Mammary epithelial cell (primary cell): ENCODE measurements at places on chromosomes 12 and 14. TPM values are rescaled to one million over a fixed set of nuclear protein-coding genes. Genes with fewer than 3 reads are reported as not detected.

DNA sequence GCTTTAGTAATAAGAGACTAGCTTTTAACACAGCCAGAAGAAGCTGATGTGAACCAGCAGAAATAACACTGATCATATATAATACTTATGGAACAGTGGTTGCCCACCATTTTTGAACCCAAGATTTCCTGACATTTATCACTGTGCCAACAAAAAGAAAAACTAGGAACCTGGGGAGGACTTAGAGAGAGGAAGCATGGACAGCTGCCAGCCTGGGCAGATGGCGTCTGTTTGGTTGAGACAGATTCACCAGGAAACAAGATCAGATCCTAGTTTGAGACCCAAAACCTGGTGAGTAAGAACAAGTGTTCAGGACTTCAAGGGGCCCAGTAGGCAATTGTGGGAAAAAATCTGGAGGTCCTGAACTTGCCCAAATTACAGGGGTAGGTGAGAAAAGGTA is 95.3 kb downstream of the BICD1 start:
- DNase-seq = no peak

DNA sequence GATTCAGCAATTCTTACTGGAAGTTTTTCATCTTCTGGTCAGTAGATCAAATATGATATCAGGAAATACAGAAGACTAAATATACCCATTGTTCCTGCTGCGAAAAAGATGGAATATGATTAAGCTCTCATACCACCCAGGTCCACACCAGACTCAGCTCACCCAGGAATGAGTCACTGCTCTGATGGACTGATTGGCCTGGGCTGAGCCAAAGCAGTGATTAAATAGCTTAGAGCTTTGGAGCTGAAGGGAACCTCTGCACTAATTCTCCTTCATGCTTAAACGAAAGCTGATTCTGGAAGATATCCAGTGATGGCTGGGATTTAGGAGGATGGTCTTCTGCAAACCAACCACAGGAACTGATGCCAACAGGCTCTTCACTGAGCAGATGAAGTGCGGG is 62.0 kb upstream of the SYT1 start:
- DNase-seq = peak; percentile 87

- no peak for DNase-seq
Observed at GRCh38 chr12:124542021-124542949, 25.1 kb downstream of the NCOR2 start.

DNA sequence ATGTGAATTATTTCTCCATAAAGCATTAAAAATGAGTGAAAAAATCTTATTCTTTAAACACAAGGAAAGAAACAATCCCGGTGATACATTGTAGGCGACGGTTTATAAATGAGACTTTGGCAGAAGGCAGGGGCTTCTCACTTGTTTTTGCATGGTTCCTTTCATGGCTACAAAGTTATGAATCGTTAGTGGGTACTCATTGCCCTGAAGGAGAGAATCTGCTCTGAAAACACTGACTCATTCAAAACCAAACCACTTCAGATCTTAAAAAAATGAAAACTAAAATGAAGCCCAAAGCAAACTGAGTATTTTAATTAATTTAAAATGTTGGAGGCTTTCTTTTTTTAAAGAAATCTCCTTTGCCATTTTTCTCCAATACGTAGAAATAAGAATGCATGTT is 41.4 kb upstream of the AMIGO2 start:
- DNase-seq = peak; percentile 74

DNA sequence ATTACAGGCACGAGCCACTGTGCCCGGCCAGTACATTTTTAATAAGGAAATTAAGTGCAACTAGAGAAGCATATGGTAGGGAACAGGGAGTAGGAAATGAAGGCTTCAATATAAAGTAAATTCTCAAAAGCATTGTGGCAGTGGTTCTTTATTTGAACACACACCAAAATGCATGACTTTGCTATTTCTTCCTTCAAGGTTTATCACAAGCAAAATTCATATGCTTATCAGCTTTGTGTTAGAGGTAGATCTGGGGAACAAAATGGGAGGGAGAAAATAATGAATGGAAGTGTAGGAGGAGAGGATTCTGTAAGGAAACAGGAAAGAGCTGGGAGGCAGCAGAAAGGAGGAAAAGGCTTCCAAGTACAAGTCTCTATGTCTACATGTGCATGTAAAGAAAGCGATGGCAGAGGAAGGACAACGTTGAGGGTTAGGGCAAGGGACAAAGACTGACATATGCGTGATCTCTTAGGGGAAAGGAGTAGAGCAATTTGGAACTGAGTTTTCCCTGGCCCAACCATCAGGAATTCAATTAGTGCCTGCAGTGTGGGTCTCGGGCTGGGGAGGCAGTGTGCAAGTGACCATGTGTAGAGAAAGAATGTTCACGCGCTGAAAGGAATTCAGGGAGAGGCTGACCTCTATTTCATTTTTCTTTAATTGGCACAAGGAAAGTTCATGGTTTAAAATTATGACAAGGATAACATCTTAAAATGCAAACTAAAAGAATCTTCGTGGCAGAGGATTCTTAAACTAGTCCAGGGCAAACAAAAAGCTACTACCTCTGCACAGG is 22.9 kb upstream of the RASSF8 start:
- no peak for DNase-seq

DNA sequence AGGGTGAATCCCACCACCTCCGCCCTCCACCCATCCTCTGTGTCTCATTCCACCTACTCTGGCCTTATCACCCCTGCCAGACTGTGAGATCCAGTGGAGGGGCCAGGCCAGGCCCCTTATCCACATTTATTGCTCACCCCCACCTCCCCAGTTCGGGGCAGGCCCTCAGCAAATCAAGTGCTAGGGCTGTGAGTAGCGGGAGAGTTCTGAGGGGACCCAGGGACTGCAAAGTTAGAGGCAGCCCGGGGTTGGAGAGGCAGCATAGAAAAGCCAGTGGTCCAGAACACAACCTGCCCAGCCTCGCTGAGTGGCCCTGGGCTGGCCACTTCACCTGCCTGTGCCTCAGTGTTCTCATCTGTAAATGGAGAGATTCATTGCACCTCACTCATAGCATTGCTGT is 27.2 kb upstream of the ACTN1 start:
- no peak for DNase-seq

GRCh38 chr12:104748790-104749189 is 209.3 kb downstream of the SLC41A2 start:
- no peak for DNase-seq

Gene SLC39A2
- not detected for total RNA-seq
